ENCODE measurements at places on chromosomes 1 and 21.

DNA sequence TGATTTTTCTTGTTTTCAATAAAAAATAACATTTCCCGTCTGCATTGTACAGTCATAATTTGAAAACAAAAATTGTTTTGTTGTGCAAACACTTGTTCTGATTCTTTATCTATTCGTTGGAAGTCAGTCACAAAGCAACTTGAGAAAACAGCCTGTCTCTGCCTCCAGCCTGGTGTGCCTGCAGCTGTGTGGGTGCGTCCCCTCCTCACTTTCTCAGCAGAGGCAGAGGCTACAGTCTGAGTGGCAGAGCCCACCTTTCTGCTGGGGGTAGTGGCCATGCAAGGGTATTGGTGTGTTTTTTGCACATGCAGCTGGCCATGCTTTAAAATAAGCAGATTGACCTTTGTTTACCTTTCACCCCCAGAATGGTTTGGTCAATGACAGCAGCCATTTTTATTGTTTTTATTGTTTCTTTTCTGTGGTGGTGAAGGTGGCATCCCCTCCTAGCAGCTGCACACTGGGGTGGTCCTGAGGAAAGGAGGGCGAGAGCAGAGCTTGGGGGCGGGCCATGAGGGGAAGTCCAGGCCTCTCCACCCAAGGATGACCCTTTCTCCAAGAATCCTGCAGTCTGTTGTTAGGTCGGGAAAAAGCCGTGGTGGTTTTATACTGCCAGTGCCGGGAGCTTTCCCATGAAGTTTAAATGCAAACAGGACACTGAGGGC, 159.6 kb downstream of the PCBP3 start:
- DNase-seq = no peak

DNA sequence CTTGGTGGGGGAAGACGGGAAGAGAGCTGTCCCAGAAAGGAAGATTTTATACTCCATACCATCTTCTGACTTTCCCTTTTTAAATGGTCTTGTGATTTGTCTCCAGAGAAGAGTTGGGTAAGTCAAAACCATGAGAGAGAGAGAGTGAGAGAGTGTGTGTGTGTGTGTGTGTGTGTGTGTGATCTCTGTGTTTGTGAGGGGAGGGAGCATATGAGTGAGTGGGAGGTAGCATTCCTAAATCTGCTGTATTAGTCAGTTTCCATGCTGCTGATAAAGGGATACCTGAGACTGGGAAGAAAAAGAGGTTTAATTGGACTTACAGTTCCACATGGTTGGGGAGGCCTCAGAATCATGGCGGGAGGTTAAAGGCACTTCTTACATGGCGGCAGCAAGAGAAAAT, 102.0 kb upstream of the VANGL1 start:
- DNase-seq = no peak

DNA sequence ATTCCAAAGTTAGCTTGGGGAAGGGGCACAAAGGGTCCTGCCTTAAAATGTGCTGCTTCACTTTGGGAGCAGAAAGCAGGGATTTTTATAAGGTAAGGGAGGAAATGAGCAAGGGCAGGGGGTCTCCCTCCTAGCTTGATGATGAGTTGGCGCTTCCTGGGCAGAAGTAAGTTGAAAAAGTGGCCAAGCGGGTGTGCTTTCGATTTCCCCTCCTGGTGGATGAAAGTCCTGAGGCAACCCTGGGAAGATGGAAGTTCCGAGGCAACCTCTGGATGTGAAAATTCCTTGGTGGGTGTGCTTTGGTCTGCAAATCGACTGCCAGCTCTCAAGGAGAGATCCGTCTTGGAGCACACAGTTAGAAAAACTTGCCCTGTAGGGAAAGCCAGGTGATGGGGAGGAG, 41.7 kb upstream of the CD2 start:
- no peak for DNase-seq

GRCh38 chr21:25572861-25573310, 34.4 kb downstream of the MRPL39 start:
- no peak for DNase-seq

- no peak for DNase-seq
These were observed 121.8 kb upstream of the TNR start for GRCh38 chr1:175865041-175865766.

DNA sequence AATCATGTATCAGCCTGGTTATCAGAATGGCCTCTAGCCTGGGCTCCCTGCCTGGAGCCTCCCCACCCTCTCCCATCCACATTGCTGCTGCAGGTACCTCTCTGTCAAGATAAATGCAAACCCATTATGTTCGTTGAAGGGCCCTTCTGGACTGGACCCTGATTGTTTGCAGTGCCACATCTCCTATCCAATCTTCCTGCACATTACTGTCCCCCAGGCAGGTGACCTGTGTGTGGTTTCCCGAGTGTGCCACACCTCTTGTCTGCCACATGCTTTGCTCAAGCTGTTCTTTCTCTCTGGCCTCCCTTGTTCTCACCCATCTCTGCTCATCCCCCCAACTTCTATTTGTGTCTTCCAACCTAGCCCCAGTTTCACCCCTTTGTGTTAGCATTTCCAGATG, 32.4 kb downstream of the IER5 start:
- DNase-seq = no peak

- peak; percentile 45 for DNase-seq
These were observed 1.1 kb upstream of the ABCD3 start for GRCh38 chr1:94416901-94417727.

DNA sequence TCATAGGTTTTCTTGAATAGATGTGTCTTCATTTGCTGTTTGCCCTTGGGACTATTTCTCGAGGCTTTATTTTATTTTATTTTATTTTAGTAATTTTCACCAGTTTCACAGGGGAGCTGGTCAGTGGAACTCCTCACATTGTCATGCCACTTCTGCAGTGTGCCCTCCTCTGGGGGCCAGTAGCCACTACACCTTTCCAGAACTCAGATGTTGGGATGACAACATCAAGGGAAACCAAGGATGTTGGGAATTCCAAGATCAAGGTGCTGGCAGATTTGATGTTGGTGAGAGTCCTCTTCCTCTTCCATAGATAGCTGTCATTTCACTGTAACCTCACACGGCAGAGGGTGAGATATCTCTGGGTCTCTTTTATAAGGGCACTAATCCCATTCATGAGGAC, 35.5 kb downstream of the SLC26A9 start:
- DNase-seq = no peak

DNA sequence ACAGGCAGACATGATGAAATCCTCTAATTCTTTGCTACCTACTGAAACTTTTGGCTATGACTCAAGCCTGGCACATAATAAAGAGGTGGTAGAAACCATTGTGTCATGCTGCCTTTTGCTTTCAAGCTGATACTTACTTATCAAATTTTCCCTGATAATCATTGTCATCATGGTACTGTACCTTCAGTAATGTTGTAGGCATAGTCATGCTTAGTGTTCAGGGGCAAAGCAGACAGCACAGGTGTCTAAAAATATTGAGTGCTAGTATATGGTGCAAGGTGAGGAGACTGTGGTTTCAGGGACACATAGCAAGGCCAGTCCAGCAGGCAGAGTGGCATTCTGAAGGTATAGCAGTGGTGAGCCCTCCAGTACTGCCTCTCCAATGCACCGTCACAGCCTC, 226.9 kb upstream of the DEPDC1 start:
- DNase-seq = no peak

- DNase-seq = peak; percentile 23
These were observed 431 bp downstream of the EEIG2 start for GRCh38 chr1:108560189-108560873.

DNA sequence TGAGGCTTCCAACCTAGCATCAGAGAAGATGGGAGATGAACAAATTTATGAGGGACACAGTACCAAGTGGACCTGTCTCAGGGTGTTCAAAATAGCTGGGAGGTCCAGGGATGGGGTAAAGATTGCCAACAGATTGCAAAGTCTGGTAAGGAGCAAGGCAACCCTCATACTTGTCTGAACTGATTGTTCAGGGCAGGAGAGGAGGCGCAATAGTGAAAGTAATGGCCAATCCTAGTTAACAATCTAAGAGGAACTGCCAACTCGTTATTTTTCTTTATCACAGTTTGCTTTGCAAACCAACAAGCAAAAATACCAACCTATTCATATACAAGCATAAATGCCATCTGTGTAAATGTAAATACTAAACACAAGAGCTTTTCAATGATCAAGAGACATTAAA, 78.4 kb upstream of the S1PR1 start:
- no peak for DNase-seq

GRCh38 chr1:21622466-21623315, 46.5 kb downstream of the RAP1GAP start:
- peak; percentile 46 for DNase-seq

DNA sequence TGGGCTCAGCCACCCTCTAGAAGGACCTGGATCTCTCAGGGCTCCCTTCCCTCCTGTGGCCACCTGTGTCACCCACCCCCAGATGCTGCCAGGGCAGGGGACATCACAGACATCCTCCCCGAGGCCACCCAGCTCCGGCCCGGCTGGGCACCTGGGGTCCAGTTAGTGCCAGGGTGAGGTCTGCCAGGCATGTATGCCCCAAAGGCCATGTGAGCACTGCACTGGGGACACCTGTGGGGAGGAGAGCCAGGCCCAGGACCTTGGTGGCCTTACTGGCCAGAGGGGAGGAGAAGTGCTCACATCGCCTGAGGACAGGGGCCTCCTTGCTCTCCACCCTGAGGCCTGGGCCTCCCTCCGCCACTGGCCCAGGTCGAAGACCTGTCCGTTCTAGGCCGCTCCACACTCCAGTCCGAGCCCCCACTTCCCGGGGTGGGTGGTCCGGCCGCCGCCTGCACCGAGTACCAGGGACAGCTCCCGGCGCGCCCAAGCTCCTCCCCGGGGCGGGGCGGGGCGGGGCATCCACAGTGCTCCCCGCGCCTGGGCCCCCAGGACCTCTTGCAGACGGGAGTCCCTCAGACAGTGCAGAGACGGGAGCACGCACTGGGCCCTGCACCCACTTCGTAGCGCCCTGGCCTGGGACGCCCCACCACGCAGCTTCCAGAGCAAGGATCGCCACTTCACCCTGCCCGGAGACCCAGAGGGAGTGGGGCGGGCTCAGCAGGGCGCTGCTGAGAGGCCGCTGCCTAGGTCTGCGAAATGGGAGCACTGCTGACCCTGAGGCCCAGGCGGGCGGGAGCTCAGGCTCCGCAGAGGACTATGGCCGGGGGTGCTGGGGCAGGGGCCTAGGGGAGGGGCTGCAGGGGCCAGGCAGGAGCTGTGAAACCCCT, 34.3 kb upstream of the CCDC27 start:
- no peak for DNase-seq

- no peak for DNase-seq
These were observed 39.1 kb upstream of the GBP5 start for GRCh38 chr1:89311757-89312156.

DNA sequence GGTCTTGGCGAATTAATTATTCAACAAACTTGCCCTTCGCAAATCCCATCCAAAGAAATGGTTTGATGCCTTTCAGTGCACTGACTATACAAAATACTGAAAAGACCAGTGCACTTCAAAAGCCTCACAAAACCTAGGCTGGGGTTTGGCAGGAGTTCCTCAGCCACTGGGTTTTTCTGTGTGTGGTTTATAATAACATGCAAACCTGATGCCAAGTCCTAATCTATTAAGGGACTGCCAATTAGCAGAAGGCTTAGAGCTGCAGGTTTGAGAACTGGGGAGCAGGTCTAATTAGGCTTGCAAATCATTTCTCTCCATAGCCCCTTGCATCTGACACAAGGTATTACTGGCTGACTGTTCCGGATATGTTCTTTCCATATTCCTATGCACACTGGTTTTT, 27.7 kb downstream of the PLPP3 start:
- DNase-seq = no peak

- no peak for DNase-seq
These were observed at the start of gene OLFM3 for GRCh38 chr1:101996825-101997465. OLFM3 (minus strand) TSS chr1:101996926.

DNA sequence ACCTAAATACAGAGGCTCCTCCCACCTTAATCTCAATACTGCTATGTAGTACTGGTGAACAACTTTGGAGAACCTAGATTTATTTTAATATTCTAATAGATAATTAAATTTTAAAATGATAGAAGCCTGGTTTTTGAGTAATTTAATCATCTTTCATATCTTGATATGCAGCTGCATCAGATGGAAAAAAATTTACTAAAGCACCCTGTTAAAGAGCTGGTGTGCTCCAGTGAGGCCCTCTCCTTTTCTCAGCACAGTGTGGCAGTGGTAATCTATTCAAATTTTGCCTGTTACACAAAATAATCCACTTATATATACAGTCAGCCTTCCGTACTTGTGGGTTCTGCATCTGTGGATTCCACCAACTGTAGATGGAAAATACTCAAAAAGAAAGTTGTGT, 82.8 kb downstream of the LRRC8C start:
- DNase-seq = no peak

DNA sequence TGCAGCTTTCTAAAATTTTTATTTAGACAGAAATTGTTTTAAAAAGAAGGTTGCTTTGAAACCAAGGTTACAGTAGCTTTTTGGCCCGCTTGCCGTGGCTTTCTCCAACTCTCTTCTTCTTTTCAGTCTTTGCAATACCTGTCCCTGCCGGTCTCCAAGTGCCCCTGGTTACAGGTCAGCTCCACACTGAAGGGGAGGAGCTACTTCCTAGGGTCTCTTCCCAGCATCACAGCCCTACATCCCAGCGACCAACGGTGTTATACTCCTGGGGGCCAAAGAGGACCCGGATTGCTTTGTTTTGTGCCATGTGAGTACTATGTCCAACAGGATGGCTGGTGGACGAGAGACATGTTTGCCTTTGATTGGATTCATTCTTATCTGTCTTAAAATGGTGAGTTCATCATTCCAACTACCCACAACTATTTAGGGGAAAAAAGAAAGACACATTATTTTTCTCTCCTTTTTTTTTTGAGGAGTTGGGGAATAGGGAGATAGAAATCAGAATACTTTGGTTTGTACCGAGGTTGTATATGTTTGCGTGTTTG, at the start of gene FNDC7:
FNDC7 (plus strand) TSS at position 303 of the 545 bp plus-strand sequence; CDS start at position 329, 26 bp downstream.
- no peak for DNase-seq

GRCh38 chr1:161681879-161682278, 18.9 kb downstream of the FCGR2B start:
- no peak for DNase-seq

DNA sequence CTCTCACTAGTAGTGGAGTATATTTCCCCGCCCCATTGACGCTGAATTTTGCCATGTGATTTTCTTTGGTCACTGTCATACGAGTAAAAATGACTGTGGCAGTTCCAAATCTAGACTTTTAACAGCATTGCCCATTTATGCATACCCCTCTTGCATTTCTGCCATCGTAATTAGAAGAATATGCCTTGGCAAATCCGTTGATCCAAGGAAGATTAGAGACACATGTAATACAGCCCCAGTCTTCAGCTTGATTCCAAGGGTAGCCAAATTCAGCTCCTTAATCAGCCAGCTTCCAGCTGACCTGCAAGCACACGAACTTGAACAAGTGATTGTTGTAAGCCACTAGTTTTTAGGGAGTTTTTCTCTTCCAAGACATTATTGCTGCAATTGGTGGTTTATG, 290.3 kb upstream of the ADAMTS5 start:
- no peak for DNase-seq

- peak; percentile 46 for DNase-seq
These were observed 45.0 kb upstream of the KIRREL1 start for GRCh38 chr1:157948312-157949073.

- DNase-seq = no peak
These were observed 10.4 kb downstream of the LGALS8 start for GRCh38 chr1:236534151-236534651.

GRCh38 chr1:203769505-203770343, 4.7 kb downstream of the LAX1 start:
- peak; percentile 87 for DNase-seq

GRCh38 chr1:16440470-16441281, at the start of gene NECAP2:
NECAP2 (plus strand) TSS chr1:16440724; CDS start chr1:16440762, 38 bp downstream.
- DNase-seq = peak; percentile 95
